ENCODE measurements at places on chromosomes 2 and 18.

- DNase-seq = no peak
Observed at GRCh38 chr2:120497261-120497977, 151.5 kb downstream of the INHBB start.

- DNase-seq = no peak
Observed at GRCh38 chr2:193332941-193333340, 1138.2 kb upstream of the TMEFF2 start.

GRCh38 chr2:100877555-100877954 is 57.6 kb downstream of the NPAS2 start:
- no peak for DNase-seq

GRCh38 chr2:190615555-190616200 is 33.2 kb upstream of the NAB1 start:
- DNase-seq = no peak

DNA sequence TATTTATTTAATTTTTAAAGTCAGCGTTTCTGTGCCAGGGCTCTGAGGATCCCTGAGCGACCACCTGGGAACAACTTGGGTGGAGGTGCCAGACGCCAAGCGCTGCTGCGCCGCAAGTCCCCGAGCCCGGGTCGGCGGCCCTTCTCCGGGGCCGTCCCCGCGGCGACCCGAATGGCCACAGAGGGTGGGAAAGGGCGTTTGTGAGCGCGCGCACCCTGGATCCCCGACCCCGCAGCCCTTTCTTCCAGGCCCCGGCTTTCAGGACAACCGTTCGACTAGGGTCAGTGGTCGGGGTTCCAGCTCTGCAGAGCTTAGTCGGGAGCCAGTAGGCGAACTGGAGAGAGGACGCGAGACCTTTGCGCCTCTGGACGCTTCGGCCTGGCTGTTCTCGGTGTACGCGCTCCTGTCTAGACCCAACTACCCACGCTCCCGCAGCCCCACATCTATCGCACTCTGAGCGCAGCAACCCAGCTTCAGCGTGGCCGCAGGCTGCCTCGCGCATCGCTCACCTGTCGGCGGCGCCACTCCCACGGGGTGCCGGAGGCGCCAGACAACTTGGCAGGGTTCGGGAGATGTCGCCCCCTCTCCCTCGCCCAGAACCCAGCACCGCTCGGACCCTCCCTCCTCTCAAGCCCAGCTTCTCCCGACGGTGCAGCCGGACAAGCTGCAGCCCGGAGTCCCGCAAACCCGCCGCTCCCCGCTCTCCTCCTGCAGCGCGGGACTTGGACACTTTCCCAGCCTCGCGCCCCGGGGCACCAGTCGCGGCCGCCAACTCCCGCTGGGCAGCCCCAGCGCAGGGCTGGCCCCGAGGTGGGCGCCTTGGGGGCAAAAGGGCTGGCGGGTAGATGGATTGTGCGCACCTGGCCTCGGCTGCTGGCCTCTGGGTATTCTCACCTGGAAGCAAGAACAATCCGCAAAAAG is 758 bp downstream of the LYPD1 start:
- no peak for DNase-seq

GRCh38 chr2:127084611-127085316 is 22.2 kb downstream of the BIN1 start:
- DNase-seq = no peak

DNA sequence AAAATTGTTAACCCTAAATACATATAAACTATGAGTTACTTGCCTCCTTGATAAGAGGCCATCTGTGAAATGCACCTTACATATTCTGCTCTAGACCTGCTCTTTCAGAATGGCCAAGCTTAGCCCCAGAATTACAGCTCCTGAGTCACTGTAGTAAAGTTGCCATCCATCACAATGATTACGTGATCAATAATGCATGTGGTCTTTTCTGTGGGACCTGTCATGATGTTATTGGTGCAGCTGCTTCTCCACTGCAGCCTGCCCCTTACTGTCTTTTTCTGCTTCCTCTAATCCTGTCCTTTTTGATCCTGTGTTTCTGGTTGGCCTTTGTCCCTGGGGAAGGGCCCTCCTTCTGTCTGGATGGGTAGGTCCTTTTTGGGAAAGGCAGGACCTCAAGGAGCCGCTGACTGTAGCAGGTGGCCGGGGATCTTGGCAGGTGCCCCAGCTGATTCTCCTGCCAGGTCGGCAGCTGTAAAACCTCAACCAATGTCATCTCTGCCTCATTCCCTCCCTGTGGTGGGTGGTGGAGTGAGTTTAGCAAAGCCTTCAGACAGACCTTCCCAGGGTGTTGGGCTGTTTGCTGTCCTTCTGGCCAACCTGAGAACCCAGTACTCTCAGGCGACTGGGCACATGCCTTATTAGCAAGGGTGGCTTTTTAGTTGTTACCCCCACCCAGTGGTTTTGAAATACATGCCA is 126.2 kb upstream of the EML6 start:
- no peak for DNase-seq

DNA sequence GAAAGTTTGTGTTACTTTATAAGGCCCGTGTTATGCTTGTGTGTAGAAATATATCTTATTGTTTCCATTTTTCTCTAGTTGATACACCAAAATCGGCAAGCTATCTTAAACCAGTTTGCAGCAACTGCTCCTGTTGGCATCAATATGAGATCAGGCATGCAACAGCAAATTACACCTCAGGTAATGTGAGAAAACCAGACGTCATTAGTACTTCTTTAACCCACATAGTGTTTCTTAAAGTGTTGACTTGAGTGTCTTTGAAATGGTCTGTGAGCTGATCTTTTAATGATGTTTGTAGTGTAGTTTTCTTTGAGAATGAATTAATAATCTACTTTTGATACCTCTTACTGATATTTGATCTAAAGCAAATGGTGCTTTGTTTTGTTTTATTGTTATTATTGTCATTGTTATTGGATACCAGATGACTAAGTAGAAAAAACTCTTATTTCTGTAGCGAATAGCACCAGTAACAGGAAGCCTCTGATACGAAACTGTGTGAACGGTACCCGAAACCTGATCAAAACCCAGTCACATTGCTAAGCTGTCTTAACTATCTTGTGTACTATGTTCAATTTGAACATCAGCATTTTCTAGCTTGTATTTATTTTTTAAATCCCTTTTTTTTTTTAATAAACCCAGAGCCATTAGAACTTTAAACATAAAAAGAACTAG is 53.7 kb downstream of the PTRHD1 start:
- DNase-seq = no peak

GRCh38 chr18:6879508-6880195 is 150.1 kb downstream of the ARHGAP28 start:
- DNase-seq = no peak

DNA sequence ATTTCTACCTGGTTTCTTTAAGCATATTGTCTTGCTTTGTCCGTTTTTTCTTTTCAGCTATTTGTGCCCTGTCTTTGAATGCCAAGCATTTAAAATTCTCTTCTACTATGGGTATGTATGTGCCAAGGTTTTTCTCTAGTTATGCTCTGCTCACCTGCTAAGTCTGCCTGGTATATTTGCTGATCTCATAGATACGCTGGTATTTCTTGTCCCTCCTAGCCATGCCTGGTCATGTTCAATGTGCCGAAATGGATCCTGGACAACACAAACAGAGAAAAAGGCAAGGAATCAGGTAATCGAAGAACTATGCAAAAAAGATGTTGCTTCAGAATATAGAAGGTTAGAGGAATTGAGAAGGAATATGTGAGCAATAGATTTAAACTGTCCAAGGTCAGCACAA is 14.9 kb upstream of the KDM3A start:
- no peak for DNase-seq

Data from stimulated activated CD8-positive, alpha-beta memory T cell treated with anti-CD3 and anti-CD28 coated beads, Interleukin-4, amount 100 ng/mL, for 4 hours (primary cell).